ENCODE measurements at places on chromosomes 12 and 14. TPM values are rescaled to one million over a fixed set of nuclear protein-coding genes. Genes with fewer than 3 reads are reported as not detected.

SLC15A4 gene
- total RNA-seq: 25.9 TPM

DNA sequence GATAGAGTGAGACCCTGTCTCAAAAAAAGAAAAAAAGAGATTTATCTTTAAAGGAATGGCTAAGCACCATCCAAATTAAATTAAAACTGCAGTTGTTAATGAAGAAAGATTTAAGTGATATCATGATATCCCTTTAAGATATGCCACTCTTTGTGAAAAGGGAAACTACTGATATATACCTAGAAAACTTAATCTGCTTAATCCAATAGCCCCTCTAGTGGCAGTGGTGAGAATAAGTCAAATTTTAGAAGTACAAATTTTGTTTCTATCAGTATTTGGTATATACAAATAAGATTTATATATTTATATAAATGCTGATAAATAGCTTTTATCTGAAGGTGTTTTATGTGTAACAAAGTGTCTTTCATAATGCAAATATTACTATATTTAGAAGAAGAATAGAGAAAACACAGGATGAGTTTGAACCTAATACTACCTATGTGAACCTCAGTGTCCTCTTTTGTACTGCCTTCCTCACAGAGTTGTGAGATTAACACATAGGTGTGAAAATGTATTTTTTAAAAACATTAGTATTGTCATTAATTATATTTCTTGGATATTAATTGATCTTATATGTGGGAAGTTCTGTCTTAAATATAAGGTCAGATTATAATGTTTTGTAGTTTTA, 51.4 kb upstream of the GARIN2 start:
- no peak for DNase-seq

DNA sequence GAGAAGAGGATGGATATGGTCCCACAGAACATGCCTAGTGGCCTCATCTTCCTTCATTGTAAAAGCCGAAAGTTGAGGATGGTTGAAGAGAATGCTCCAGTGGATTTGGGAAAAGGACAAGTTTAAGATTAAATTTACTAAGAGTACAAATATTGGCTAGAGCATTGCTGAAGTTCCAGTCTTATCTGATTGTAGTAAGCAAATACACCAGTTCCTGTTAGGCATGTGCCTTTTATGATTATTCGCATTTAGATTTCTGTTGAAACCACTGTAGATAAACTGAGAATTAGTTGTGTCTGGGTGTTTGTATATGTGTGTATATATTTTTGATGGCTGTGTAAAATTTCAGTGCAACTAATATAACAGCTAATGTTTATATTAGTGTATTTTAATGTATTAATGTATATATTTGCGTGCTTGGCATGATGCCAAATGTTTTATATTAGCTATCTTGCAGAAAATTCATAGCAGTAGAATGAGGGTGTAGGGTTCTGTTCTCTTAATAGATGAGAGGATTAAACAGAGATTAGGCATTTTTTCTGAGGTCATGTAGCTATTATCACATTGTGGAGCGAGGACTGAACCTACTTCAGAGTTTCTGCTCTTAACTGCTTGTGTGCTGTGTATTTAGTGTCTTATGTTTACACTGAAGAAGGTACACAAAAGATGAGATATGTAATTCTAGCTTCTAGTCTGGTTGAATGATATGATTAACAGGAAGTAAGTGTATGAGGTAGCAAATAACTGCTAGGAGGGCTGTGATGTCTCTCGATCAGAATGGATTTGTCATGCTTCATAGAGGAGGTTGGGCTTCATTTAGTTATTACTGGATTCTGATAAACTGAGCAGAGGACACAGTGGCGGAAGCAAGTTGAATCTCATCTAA, 21.1 kb downstream of the FKBP3 start:
- no peak for DNase-seq

- no peak for DNase-seq
Measured at GRCh38 chr14:99573436-99574098, 30.4 kb downstream of the CCDC85C start.

GRCh38 chr14:105859717-105860614, 333.6 kb downstream of the TMEM121 start:
- DNase-seq: peak; percentile 29

DNA sequence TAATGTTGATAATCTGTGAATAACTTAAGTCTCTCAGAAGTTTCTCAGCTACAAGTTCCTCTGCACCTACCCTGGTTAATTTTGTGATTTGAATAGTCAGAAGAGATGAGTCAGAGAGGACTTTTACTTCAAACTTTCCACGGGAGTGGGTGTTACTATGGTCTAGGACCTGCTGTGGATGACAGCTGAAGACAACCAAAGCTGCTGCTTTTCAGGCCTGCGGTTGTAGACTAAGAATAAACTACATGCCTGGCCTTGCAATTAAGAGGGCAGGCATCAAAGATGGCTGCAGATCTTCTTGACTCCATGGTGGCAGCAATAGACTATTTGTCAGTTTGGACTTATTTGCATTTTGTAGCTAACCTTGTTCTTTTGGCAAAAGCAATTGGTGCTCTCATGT, 227.1 kb upstream of the KRR1 start:
- peak; percentile 59 for DNase-seq

CISTR gene
- not detected for total RNA-seq

GRCh38 chr12:87336814-87337336, 692.3 kb downstream of the C12orf50 start:
- no peak for DNase-seq

FAM90A1 gene
- total RNA-seq: 0.32 TPM

GON7 gene
- total RNA-seq: 12.9 TPM

NPFF gene
- total RNA-seq: not detected

P2RX7 gene
- 6.6 TPM for total RNA-seq

- DNase-seq: no peak
Measured at GRCh38 chr12:108850854-108851573, 6.4 kb downstream of the SSH1 start.

- no peak for DNase-seq
Measured at GRCh38 chr12:115440438-115440837, 756.5 kb upstream of the TBX3 start.

TRIM9 gene
- 2.4 TPM for total RNA-seq

XPOT gene
- total RNA-seq: 179 TPM

TAS2R19 gene
- total RNA-seq: 1.2 TPM

DNA sequence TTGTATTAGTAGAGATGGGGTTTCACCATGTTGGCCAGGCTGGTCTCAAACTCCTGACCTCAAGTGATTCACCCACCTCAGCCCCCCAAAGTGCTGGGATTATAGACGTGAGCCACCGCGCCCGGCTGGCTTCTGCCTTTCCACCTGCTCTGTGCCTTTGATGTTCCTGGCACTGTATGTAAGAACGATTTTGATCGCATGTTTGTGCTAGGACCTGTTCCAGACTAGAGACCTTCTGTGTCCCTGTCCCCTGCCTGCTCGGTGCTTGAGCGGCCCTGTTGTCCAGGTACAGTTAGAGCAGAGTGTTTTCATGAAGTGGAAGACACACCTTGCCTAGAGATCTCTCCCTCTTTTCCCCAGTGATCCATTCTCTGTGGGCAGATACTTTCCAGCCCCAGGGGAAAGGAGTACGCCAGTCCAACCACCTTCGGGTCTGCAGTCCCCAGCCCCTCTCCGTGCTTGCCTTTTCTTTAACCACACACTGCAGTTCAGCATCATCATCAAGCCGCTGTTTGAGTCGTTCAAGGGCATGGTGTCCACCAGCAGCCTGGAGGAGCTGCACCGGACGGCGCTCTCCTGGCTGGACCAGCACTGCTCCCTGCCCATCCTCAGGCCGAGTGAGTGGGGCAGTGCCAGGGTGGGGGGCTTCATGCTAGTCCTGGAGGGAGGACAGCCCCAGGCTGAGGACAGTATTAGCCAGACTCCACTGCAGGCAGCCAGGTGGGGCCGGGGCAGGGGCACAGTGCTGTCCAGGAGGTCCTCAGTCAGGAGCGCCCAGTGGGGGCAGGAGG, 33.4 kb downstream of the IL31 start:
- no peak for DNase-seq

SCN8A gene
- total RNA-seq: 0.69 TPM

SLCO1C1 gene
- not detected for total RNA-seq

DNA sequence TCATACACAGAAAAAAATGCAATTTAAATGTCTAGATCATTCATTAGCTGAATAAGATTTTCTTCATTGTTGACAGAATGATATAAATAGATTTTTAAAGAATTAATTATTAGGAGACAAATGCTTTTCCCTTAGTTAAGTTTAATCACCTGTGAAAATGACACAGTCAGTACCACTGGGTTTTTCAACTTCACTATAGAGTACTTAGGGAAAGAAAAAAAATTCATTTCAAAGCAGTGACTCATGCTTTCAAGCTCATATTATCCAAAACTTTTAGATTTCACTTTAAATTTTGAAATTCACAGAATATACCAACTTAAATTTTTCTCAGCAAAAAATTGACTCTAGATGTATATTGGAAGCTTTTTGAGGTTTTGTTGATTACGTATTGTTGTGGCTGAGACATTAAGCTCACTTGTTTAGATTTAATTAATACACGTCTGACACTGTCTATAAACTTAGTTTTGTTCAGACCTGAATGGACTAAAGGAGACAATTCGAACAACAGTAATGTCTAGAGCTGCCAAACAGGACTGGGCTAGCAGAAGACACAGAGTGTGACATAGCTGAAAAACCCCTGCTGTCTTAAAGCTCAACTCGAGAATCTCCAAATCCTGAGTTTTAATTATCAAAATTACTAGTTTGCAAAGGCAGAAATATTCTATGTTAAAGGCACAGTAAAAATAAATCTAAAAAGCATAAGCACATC, 1.6 kb downstream of the MGAT4C start:
- no peak for DNase-seq

GRCh38 chr12:24281341-24281740, 331.9 kb upstream of the SOX5 start:
- DNase-seq: no peak

DNA sequence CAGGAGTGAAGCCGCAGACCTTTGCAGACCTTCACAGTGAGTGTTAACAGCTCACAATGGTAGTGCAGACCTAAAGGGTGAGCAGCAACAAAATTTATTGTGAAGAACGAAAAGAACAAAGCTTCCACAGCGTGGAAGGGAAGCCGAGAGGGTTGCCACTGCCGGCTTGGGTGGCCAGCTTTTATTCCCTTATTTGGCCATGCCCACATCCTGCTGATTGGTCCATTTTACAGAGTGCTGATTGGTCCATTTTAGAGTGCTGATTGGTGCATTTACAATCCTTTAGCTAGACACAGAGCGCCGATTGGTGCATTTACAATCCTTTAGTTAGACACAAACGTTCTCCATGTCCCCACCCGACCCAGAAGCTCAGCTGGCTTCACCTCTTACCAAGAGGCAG, 35.5 kb downstream of the MAPK1IP1L start:
- no peak for DNase-seq

DNA sequence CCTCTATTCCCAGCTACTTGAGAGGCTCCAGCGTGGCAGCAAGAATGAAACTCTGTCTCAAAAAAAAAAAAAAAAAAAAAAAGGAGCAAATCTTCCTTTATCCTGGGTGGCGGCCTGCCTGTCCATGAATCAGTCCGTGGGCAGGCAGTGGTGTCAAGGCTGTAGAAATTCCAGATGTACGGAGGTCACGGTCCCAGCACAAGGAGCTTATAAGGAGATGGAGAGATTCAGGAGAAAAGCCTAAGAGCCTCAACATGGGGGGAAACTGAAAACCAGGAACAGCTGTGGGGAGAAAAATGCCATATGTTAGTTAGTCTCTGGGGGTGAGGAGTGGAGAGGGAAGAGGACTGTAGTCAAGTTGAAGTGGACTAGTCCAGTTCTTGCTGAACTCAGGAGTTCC, 130.5 kb upstream of the CRY1 start:
- DNase-seq: no peak

PPP2R5E gene
- total RNA-seq: 40.4 TPM

DNA sequence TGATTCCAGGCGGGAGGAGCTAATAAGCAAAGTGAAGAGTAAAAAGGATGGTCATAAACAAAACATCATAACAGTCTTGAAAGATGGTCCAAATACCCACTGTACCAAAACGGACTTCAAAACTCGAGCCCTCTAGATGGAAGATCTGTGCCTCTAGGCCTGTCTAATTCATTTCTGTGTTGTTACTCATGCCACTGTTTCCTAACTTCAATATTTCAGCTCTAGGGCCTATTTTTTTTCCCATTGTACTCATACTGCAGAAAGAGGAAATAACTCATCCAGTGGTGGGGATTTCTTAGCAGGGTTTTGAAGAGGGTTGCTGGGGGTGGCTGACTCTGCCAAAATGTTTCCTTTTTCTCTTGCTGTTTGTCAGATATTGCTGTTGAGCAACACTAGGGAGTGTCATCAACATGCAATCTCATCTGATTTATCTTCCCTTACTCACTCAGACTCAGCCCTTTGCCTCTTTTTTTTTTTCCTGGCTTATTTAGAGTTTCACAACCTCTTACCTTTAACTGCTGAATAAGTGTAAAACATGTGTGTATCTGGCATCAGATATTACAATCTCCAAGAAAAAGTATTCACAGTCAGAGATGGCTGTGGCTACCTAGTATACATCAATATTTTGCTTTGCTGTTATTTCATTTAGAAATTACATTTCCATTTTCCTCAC, 189.6 kb downstream of the DUSP6 start:
- peak; percentile 82 for DNase-seq

- DNase-seq: no peak
Measured at GRCh38 chr12:46318037-46318436, 49.2 kb upstream of the SLC38A1 start.

- DNase-seq: peak; percentile 19
Measured at GRCh38 chr14:63282997-63283883, 35.5 kb downstream of the GPHB5 start.

GRCh38 chr14:105419195-105420091, at the start of gene MTA1:
MTA1 (plus strand) TSS chr14:105419827; CDS start chr14:105420036, 209 bp downstream.
- DNase-seq: peak; percentile 72

DNA sequence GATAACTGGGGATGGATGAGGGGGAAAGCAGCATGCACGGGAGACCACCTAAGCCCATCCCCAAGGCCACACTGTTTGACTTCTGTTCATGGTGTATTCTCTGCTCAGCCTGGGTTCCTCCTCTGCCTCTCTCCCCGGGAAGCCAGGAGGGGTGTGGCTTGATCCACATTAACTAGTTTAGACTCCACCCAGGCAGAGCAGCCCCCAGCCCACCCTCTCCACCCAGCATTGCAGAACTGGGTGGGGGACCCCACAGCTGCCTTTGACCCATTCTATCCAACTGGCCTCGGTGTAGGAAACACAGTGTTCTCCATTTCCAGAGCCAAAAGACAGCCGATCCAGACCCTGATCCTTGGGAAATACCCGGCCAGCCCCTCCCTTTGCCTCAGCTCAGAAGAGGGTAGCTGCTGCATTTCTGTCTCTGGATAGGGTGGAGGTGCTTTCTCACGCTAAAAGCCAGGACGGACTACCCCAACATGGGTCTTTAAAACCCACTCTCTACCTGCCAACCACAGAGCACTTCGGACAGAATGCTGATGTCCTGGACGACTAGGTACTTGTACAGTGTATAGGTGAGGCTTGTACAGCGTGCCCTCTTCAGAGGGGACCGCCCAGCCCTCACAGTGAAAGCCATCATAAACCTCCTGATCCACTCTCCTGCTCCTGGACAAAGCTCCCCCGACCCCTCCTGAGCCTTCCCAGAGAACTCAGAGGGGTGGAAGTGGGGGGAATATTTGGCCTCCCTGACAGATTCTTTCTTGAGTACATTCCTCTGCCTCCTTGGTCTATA, 9.4 kb downstream of the SPRYD3 start:
- no peak for DNase-seq

NRL gene
- total RNA-seq: 1.6 TPM

- no peak for DNase-seq
Measured at GRCh38 chr14:100888789-100889315, 14.7 kb downstream of the RTL1 start.
